C1 segment of cervical spinal cord (tissue), 14 donors: ENCODE measurements at places on chromosomes 12 and 14.

DNA sequence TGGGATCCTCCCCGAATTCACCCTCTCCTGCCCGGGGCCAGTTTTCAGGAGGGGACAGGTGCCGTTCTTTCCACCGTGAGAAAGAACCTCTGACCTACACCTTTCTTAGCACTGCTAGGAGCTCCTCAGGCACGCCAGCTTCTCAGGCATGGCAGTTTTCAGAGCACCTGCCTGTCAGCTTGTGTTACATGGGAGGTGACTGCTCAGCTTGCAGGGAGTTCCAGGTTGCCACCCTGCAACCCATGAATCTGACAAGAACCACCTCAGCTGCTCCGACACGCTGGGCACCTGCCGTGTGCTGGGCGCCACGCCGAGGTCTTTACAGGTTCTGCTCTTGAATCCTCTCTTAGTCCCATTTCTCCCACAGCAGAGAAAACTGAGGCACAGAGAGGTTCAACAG lies 12.9 kb downstream of the BRI3BP start:
- DNase-seq: no peak

- DNase-seq: no peak
These were observed 22.1 kb upstream of the ARID4A start for GRCh38 chr14:58276208-58276607.

- no peak for DNase-seq
These were observed 170.6 kb downstream of the CRADD start for GRCh38 chr12:93847517-93848474.

- DNase-seq: no peak
These were observed 173.8 kb downstream of the C12orf75 start for GRCh38 chr12:105504286-105504685.

- no peak for DNase-seq
These were observed 830 bp upstream of the TRMT61A start for GRCh38 chr14:103528146-103528586.

- DNase-seq: no peak
These were observed 289.3 kb downstream of the FBXL14 start for GRCh38 chr12:1305063-1305434.

DNA sequence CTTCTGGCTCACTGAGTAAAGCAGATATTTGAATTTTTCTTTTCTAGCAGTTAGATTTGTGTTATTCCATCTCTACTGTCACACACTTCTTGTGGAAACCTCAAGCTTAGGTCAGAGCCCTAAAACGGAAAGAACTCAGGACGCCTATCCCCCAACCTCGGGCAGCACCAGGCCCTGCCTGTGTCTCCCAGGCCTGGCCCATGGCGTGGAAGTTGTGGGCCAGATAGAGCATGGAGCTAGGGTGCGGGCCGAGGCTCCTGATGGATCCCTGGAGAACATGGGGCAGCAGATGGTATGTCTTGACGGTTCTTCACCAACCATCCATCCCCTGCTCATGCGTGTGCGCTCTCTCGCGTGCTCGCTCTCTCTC lies 20.6 kb downstream of the P2RX4 start:
- DNase-seq: no peak

- no peak for DNase-seq
These were observed 52.4 kb downstream of the SYT1 start for GRCh38 chr12:78916845-78917480.

DNA sequence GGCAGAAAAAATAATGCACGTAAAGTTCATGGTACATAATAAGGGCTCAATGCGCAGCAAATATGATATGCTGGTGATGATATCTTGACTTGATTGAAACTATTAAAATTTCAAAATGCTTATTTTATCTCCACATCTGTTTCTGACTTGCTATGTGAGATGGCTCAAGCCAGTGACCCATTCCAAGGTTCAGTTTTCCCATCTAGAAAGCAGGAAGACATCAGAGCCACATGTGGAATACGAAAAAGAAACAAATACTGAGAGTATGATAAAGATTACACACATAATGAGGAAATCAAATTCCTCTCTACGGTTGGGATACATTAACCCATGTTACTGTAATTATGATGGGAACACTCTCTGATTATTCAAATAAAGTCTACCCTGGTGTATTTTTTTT lies 24.0 kb upstream of the TSPAN11 start:
- DNase-seq: no peak

GRCh38 chr14:24182110-24182882 lies 6.3 kb downstream of the IPO4 start:
- no peak for DNase-seq

DNA sequence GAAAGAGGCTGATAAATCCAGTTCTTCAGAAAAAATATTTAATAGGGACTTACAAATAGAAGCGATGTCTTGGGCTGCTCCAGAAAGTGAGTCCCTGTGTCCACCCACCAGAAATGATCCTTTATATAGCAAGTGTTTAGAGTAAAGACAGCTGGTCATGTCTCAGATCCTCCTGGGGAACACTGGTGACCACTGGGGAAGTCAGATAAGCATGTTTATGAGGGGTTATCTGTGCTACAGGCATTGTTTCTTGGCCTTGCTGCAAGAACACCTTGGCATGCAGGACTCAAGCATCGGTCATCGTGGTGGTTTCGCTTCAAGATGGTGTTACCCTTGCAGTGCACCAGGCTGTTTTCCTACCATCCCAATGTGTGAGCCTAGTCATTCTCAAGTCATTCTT lies 27.2 kb downstream of the CPM start:
- no peak for DNase-seq

- DNase-seq: no peak
These were observed 39.9 kb downstream of the SOS2 start for GRCh38 chr14:50191499-50191898.

GRCh38 chr12:20439626-20440025 lies 71.3 kb downstream of the PDE3A start:
- DNase-seq: no peak

DNA sequence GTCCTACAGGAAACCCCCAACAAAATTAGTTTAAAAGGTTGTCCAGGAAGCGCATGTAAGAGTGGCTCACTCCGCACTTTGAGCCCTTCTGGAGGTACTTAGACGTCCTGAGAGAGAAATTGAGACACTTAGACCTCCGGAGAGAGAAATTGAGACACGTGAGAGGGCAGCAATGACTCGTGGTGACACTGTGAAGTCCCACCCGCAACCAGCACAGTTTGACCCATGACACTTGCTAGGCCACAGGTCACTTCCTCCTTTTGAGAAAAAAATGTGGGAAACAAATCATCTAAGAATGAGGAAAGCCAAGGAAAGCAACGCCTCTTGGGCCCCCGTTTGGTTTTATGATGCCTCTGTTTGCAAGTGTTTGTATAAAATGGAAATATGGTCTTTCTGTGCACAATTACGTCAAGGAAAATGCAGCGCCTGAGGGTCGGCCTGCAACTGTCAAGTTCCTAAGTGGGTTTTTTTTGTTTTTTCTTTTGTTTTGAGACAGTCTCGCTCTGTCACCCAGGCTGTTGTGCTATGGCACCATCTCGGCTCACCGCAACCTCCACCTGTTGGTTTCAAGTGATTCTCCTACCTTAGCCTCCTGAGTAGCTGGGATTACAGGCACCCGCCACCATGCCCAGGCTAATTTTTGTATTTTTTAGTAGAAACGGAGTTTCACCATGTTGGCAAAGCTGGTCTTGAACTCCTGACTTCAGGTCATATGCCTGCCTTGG lies 13.6 kb upstream of the CDCA4 start:
- no peak for DNase-seq

DNA sequence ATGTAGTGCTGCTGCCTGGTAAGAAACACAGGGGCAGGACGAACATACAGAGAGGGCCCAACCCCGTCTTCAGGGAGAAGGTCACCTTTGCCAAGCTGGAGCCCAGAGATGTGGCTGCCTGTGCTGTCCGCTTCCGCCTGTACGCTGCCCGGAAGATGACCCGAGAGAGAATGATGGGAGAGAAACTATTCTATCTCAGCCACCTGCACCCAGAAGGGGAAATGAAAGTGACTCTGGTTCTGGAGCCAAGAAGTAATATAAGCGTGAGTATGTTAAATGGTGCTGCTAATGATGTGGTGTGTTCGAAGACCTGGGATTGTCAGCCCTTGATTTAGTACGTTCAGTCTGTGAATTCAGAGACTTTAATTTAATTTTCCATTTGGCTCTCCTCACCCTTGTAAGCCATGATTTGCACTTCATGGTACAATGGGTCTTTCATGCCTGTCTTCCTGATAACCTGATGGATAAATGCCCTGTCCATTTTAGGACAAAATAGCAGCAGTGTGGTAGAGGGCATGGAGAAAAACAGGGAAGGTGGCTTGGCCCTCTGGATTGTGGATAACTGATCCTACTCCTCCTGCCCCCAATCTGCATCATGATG lies 318.9 kb downstream of the SNAPC1 start:
- DNase-seq: no peak

DNA sequence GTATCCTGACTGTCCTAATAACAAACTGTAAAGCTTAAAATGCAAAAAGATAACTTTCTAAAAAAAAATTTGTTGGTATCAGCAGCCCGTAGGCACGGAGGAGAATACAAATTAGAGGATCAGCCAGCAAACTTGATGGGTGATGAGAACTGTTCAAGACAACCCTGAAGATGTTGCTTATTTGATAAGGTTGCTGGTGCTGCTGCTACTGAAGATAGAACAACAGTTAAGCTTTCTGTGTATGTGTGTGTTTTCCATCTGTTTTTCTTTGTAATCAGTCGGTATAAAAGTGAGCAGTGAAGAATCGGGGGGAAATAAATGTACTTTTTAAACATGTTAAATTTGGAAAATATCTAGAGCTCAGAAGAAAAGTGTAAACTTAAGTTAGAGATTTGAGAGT lies 67.4 kb upstream of the POC1B start:
- no peak for DNase-seq

DNA sequence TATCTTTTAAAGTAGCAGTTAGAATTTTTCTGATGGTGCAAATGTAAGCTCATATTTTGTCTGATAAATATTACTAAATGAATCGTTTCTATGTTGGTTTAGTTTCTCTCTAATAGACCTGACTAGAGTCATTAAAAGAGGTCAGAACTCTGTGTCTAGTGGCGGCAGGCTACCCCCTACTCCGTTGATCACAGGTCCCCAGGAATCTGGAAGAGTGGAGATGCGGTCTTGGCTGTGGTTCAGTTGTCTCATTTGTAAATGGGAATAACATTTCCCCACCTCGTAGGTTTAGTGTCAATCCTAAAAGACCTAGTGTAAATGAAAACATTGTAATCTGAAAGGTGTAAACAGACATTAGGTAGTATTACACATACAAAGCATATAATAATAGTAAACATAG lies 4.7 kb upstream of the FOXJ2 start:
- DNase-seq: no peak
